Mesendoderm (in vitro differentiated cells): ENCODE measurements at places on chromosomes 16 and 17.
A peak's percentile ranks its signal among the peaks of the same experiment; 100 is the strongest.

DNA sequence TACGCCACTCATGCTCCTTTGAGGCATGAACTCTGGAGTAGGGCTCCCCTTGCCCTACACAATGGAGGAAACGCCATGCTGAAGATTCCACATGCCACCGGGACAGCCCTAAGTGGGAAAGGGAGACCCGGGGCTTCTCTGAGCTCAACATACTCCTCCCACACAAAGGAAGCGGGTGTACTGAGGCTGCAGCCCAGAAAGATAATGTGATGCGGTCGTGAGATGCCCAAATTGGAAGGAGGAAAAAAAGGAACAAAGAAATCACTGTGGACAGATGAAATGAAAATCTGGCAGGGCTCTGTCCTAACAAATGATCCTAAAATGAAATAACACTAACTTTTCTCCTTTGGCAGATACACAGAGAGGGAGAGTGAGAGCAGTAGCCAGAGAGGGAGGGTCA lies 182.1 kb downstream of the ZFHX3 start:
- no peak for DNase-seq

DNA sequence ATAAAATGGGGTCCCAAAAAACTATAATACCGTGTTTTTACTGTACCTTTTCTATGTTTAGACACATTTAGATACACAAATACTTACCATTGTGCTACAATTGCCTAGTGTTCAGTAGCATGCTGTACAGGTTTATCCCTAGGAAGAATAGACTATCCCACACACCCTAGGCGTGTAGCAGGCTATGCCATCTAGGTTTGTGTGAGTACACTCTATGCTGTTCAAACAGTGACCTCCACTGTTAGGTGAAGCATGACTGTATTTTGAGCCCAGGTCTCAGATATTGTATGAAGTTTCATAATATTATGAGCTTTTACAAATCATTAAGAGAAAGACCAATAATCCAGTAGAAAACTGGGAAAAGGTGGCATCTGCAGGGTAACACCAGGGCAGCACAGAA lies 23.6 kb downstream of the MILR1 start:
- no peak for DNase-seq

DNA sequence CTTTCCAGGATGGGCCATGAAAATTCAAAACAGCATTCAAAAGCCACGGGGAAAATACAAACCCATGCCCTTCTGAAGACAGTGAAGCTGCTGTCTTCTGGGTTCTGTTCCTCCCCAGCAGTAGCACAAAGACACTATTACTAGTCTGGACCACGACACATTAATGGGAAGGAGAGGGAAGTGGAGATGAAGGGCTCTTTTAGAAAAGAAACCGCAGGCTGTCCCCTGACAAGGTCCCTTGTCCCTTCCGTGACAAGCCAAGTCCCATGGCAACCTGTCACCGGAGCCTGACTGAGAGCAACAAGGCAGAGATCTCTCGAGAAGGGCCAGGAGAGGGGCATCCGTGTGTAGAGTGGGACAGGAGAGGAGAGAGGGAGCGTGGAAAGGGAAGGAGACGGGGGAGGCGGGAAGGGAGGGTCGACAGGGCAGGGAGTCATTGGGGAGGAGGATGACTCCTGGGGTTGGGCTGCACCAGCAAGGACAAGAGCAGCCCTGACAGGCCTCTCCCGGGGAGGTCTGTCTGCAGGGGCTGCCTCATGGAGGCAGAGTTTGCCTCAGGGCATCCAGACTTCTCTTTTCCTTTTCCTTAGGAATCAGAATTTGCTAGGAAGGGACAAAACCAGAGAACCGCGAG lies 436.2 kb downstream of the SLC39A11 start:
- no peak for DNase-seq

DNA sequence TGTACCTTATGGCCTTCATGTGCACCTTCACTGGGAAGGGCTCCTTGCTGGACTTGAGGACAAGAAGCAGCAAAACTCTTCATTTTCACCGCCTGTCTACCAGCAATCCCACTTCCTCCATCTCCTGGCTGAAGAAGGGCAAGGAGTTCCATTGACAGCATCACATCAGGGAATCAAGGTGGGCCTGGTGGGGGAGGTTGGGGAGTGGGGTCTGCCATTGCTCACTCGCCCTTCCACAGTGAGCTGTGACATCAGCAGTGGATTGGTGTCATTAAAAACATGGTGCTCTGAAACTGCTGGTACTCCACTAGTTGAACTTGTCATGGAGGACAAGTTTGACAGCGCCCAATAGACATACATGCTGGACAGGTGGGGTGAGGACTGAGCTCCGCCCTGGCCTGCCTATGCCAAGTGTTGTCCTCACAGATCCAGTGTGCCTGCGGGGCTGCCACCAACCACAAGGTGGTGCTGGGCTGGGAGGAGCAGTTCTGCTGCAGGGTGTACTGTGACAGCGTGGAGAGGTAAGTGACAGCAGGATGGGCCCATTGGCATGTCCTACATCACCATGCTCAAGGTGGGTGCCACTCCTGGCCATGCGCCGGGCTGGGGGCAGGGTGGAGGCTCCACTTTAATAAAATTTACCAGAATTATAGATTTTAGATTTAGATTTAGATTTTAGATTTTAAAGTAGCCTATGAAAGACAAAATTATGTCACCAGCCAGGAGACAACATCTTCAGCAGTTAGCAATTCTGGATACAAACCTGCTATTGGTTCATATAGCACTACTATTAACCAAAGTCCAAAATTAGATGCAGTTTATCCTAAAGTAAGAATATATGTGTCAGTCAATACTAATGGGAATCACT lies 1729.1 kb downstream of the TP53TG3F start:
- peak; percentile 1 for DNase-seq

DNA sequence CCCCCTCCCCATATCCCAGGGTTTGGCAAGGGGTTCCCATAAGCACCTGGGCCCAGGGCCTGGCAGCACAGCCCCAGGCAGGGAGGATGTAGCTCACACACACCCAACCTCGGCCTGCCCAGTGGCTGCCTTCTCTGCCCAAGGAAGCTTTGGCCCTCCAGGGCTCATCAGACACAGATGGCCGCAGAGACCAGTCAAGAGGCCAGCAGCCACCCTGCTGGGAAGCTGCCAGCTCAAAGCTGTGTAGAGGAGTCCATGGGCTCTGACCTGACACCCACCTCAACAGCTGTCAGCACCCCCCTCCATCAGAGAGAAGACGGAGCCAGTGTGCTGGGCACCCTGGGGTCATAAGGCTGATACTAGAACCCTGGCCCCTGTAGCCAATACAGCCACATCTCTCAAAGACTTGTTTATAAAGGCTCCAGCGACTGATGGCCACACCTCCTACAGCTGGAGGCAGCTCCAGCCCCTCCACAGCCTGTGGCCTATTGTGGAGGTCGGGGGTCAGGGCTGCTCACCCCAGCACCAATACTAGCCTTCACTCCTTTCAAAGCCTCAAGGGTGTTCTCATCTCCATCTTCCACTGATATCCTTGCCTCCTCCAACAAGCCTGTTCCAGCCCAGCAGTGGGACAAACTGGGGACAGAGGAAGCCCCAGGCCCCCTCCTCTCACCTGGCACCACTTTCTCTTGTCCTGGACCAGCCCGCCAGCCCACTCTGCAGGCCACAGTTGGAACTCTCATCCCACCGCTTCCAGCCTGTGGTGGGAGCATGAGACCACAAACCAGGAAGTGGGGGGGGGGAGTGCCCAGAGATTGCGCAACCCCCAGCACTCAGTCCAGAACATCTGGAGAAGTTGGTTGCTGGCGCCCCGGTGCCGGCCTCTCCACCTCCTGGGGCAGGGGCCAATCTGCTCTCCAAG lies 2.2 kb upstream of the MPG start:
- DNase-seq = peak; percentile 92

DNA sequence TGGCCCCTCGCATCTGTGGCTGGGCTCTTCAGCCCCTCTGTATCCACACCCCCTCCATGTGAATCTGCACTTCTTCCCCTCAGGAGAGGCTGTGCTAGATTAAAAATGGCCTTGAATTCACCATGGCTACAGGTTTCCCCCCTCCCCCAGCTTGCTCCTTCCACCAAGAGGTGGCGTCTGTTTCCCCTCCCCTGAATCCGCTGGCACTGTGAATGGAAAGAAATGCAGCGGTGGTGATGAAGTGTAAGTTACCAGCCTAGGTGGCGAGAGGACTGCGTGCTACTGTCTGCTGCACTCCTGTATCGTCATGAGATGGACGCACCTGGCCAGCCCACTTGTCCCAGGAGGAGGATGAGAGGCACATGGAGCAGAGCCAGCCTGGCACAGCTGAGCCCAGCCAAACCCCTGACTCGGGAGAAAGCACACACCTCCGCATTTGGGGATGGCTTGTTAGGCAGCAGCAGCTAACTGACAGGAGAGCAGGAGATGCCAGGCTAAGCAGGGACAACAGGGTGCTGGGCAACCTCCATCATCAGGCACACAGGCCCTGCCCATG lies 26.2 kb downstream of the TNFRSF13B start:
- peak; percentile 88 for DNase-seq

DNA sequence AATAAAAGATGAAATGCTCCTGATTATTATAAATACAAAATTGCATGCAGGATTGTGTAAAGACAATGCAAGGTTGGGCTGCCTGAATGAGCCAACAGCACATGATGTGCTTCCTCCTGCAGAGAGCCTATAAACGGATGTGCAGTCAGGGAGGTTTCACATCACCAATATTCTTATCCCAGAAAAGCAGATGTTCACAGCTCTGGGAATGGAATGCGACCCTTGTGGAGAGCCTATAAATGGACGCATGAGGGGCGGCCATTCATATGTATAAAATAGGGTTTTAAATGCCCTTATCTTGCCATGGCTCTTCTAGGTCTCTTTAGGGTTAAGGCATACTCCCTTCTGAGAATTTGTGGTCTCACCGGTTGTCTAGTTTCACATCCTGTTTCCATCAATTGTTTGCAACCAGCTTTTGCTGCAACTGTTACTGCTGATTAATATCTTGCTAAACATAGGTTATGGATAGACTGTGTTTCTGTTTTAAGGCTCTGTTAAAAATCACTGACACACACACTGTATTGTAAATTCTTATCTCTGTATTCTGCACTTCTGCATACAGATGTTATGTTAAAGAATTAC lies 31.9 kb downstream of the SLFN11 start:
- DNase-seq = no peak

GRCh38 chr17:80917716-80918560 lies 73.7 kb upstream of the CHMP6 start:
- DNase-seq = no peak

GRCh38 chr17:61331886-61332285 lies 67.8 kb upstream of the TBX2 start:
- DNase-seq = no peak

DNA sequence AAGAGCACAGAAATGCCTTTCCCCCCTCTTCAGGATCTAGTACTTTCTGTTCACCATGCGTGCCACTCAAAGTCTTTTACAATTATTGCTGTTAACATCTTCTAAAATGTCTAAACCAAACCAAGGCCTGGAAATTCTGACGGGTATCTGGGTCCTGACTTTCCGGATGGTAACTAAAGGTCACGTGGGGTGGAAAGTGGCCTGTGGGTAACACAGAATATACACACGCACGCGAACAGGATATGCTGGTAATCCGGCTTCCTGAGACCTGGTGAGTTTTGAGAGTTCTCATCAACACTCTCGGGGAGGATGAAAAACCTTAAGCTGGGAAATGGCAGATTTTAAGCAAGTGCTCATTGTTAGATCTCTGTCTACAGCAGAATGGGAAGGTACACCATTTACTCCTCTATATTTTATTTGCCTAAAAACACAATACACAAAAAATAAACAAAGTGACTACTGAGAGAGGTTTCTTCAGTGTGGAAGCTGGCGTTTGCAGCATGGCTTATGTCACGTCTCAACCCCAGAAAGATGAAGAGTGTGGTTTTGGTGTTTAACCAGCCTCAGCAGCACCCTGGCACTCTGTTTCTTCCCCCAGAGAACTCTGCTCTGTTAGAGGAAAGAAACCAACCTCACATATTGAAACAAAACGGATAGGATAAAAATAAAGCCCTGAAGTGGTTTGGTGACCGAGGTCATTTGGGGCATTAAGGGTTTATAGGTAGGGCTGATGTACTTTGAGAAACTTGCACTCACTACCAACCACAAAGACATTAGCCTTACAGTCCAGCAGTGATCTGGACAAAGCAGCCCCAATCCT lies 37.3 kb downstream of the SMG6 start:
- no peak for DNase-seq

- no peak for DNase-seq
Measured at GRCh38 chr17:74605361-74605760, 13.3 kb upstream of the CD300LD start.

DNA sequence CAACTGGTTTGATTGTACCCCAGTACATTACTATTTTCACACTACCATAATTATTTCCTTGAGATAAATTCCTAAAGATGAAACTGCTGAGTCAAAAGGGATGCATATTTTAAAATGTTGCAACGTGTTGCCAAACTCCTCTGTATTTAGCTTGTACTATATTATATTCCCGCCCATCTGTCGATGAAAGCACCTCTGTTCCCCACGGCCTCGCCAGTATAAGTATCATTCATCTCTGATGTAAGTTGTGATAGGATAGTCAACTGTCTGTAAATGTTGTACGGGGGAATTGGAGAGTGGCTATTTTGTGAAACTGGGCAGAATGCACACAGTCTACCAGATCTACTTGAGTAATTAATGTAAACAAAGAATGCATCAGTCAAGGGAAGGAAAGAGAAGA lies 47.7 kb upstream of the TNRC6A start:
- no peak for DNase-seq

DNA sequence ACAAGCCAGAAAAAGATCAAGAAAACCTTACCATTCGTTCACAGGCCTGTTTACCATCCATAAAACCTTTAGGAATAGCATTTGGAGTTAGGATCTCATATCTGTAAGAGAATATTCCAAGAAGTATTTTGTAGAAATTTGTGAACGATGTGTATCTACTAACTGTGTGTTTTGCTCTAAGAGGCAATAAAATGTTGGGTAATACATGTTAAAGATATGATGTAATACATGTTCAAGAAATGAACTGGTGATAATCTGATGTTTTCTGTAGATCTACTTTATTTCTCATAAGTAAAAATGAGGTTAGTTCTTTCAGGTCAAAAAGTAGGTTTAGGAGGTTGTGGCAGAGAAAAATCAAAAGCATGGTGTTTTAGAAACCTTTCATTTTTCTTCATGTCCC lies 83.2 kb downstream of the NDEL1 start:
- DNase-seq = no peak

DNA sequence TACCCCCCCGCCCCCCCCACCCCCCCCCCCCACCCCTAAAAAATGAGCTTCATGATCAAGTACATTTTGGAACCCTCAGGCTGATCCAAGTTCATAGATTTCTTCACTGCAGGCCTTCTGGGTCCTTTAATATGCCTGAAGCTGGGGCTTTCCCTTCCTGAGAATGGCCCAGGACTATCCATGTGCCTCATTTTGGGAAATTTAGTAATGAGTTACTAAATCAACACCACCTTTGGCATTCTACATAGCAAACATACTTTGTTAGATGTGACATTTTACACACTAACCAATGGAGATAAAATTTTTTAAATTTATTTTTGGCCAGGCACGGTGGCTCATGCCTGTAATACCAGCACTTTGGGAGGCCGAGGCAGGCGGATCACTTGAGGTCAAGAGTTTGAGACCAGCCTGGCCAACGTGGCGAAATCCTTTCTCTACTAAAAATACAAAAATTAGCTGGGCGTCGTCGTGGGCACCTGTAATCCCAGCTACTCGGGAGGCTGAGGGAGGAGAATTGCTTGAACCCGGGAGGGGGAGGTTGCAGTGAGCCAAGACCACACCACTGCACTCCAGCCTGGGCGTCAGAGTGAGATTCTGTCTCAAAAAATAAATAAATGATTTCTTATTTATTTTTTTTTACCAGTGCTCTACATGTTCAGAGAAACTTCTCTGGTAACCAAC lies 14.0 kb downstream of the HERPUD1 start:
- no peak for DNase-seq
